GM13976 (cell line): ENCODE measurements at places on chromosomes 6 and 20.

- DNase-seq: no peak
Measured at GRCh38 chr6:6351511-6352025, 31.1 kb upstream of the F13A1 start.

GRCh38 chr6:4176907-4177306 is 41.5 kb upstream of the ECI2 start:
- DNase-seq: no peak

DNA sequence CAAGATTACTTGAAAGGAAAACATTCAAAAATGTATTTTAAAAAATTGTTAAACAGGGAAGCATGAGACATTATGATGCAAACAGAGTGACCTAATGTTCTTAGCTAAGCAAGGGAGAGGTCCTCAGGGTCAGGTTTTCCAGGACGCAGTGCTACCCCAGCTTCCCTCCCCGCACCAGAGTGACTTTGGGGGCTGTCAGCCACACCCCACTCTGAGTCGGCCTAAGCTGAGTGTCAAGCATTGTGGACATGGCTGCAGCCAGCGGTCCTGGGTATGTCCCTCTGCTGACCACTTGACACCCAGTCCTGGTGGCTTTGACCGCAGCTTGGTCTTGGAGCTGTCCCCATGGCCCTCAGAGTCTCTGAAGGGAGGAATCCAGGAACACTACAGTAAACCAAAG is 54.9 kb upstream of the CD93 start:
- no peak for DNase-seq

- DNase-seq: no peak
Measured at GRCh38 chr20:19620446-19620845, 137.6 kb upstream of the RIN2 start.

GRCh38 chr6:47366335-47366890 is 56.7 kb upstream of the TNFRSF21 start:
- DNase-seq: no peak

DNA sequence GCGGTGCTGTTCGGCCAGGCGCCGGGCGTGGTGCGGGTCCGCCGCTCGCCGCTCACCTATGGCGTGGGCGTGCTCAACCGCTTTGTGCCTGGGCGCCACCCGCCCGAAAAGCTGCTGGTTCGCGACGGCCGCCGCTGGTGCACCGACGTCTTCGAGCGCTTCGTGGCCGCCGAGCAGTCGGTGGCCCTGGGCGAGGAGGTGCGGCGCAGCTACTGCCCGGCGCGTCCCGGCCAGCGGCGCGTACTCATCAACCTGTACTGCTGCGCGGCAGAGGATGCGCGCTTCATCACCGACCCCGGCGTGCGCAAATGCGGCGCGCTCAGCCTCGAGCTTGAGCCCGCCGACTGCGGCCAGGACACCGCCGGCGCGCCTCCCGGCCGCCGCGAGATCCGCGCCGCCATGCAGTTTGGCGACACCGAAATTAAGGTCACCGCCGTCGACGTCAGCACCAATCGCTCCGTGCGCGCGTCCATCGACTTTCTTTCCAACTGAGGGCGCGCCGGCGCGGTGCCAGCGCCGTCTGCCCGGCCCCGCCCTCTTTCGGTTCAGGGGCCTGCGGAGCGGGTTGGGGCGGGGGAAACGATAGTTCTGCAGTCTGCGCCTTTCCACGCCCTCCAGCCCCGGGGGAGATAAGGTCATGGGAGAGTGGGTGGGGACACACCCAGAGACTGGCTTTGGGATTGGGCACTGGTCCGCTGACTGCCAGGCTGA is 15.7 kb downstream of the ADISSP start:
- peak; percentile 73 for DNase-seq

DNA sequence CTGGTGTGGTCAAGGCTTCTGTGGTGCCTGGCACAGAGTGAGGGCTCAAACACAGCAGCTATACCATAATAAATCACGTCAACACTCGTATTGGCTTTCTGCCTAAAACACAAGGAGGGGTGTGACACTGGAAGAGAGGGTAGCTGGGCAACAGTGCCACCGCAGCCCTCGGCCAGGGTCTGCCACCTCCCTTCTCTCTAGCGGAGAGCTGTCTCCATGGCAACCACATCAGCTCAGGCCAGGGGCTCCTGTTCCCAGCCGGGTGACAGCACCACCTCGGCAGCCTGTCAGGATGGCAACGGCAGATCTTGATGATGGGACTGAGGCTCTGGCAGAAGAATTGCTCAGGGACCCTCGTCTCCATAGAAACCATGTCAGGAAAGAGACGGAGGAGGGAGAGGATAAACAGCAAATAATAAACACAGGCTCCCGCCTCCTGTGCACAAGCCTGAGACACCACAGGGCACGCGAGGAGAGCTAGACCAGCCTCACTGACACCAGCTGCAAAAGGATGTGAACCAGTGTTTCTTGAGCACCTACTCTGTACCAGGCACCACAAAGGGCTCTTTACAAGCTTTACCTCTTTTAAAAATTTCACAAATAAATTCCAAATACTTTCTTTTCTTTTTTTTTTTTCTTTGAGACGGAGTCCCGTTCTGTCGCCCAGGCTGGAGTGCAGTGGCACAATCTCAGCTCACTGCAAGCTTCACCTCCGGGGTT is 50.4 kb upstream of the TLDC2 start:
- no peak for DNase-seq

- DNase-seq: peak; percentile 22
Measured at GRCh38 chr6:111990214-111990613, 63.7 kb upstream of the CCN6 start.

GRCh38 chr20:62171245-62171644 is 11.6 kb upstream of the MTG2 start:
- DNase-seq: no peak

- no peak for DNase-seq
Measured at GRCh38 chr20:20009784-20010253, 7.3 kb upstream of the NAA20 start.

- no peak for DNase-seq
Measured at GRCh38 chr6:152572338-152573088, 64.6 kb downstream of the SYNE1 start.

GRCh38 chr20:37895166-37895565 is 7.8 kb upstream of the VSTM2L start:
- DNase-seq: no peak

- no peak for DNase-seq
Measured at GRCh38 chr6:152680151-152680550, 17.5 kb upstream of the MYCT1 start.

- no peak for DNase-seq
Measured at GRCh38 chr20:45036044-45036755, 64.7 kb downstream of the KCNS1 start.

- DNase-seq: peak; percentile 53
Measured at GRCh38 chr20:37627060-37627766, 66.6 kb upstream of the CTNNBL1 start.

- DNase-seq: no peak
Measured at GRCh38 chr6:42783876-42784642, 2.2 kb downstream of the BICRAL start.

- no peak for DNase-seq
Measured at GRCh38 chr6:52724042-52724405, 39.3 kb downstream of the GSTA2 start.
